ENCODE measurements at places on chromosomes 3 and 15.
A peak's percentile ranks its signal among the peaks of the same experiment; 100 is the strongest.

GRCh38 chr3:71016178-71016845 lies 567.2 kb downstream of the FOXP1 start:
- DNase-seq = no peak

- peak; percentile 54 for DNase-seq
Observed at GRCh38 chr3:138118612-138119422, 3.4 kb upstream of the DZIP1L start.

GRCh38 chr3:155870945-155871745 lies 695 bp downstream of the GMPS start:
- no peak for DNase-seq

GRCh38 chr15:101437209-101437608 lies 52.3 kb downstream of the PCSK6 start:
- DNase-seq = no peak

- DNase-seq = no peak
Observed at GRCh38 chr15:65829130-65829764, 37.2 kb upstream of the DENND4A start.

- DNase-seq = peak; percentile 42
Observed at GRCh38 chr3:7307410-7307809, 446.5 kb downstream of the GRM7 start.

DNA sequence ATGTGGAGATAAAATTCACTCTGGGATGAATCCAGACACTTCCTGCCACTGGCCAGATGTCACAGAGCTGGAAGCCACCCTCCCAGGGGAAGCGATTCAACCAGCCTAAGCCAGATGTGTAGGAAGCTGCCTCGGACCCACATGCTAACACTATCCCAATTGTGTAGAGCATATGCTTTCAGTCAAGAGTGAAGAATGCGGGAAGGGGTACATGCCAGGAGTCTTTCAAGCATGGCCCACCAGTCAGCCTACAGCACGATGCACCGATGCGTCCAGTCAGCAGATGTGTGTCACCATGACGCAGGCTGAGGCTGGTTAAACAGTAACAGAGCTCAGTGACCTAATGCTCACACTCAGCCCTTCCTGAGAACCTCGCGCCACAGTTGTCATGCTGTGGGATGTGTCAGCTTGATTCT lies 38.8 kb upstream of the BNC1 start:
- DNase-seq = no peak

DNA sequence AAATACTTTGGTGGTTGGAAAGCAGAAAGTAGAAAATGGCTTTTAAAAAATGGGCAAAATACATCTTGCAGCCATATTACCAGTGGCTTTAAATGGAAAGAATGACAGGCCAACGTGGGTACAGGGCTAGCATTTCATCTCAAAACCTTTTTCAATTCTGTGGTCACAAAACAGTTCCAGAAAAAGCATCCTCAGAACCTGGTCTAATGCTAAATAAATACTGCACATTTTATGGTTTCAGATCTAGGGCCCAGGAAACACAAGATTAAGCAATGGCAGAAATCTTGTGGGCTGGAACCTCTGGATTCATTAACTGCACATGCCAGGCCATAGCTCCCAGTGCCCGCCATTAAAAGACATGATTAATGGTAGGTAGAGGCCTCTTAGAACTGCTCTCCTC lies 470.2 kb upstream of the RASGRP1 start:
- no peak for DNase-seq

GRCh38 chr3:27717200-27717852 lies 4.8 kb downstream of the EOMES start:
- no peak for DNase-seq

- DNase-seq = no peak
Observed at GRCh38 chr3:23875113-23875725, 41.6 kb downstream of the NKIRAS1 start.

DNA sequence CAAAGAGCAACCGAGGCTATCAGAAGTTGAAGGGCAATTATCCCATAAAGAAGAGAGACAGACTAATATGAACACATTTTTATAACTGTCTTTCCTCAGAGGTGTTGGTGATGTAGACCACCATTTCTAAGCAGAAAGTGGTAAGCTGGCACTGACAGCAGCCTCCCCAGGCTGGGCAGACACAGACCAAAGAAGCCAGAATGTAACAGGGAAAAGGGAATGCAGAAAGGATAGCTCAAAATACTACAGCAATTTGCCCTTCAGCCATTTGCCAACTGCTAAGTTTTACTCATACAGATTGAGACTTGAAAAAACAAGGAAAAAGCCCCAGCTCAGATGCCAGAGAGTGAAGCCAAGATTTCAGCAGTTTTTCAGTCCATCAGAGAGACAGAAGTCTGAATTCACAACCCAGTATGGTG lies 73.5 kb upstream of the ABI3BP start:
- no peak for DNase-seq

DNA sequence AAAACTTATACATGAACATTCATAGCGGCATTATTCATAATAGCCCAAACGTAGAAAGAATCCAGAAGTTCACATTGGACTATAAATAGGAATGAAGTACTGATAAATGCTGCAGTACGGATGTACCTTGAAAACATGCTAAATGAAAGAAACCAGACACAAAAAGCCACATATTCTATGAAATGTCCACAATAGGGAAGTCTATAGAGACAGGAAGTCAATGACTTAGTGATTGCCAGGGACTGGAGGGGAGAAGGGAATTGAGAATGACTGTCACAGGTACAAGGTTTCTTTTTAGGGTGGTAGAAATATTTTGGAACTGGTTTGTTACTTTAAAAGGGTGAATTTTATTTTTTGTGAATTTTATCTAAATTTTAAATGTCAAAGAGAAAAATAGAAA lies 71.4 kb upstream of the SKOR1 start:
- no peak for DNase-seq

DNA sequence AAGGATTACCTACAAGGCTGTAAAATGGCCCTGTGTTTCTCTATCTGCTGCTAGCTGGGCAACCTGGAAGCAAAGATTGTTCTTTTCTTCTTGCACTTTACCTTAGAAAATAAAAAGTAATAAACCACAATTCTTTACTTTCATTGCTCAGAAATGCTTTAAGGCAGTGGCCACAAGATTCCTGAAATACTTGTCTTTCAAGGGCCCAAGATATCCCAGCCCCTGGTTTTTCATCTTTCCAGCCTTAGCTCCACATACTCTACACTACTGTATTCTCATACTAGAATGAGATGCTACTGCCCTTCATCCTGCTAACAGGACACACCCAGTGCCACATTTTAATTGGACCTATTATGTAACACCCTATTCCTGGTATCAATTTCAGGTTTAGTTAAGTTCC lies 78.9 kb downstream of the GTF2E1 start:
- no peak for DNase-seq

DNA sequence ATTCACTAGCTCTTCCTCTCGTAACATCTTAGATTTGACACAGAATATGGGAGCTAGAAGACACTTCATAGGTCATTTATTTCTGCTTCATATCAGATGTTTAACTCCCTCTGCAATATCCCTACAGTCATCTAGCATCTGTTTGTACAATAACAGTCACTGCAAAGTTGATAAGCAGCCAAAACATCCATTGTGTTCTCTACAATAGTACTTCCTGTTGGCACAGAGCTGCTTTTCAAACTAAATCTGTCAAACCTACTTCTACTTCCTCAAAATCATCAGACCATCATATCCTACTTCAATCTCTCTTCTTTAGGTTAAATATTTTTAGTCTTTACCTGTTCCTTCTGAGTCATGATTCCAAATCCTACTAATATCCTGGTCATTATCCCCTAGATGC lies 233.2 kb downstream of the FGF12 start:
- DNase-seq = peak; percentile 89

- DNase-seq = no peak
Observed at GRCh38 chr15:47787875-47788274, 70.6 kb downstream of the SEMA6D start.

DNA sequence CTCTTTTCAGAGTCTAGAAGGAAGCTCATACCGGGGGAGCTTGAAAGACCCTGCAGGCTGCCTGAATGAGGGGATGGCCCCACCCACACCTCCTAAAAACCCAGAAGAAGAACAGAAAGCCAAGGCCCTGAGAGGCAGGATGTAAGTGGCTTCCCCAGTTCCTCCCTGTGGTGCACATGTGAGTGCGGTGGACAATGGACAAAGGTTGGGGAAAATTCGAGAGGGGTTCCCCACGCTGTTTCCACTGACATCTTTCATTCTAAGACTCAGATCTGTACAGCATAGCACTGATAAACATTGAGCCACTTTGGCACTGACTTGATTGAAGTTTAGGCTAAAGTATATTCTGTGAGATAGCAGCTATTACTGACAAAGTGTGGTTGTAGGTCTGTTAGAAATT lies 79.5 kb upstream of the UMPS start:
- DNase-seq = no peak

DNA sequence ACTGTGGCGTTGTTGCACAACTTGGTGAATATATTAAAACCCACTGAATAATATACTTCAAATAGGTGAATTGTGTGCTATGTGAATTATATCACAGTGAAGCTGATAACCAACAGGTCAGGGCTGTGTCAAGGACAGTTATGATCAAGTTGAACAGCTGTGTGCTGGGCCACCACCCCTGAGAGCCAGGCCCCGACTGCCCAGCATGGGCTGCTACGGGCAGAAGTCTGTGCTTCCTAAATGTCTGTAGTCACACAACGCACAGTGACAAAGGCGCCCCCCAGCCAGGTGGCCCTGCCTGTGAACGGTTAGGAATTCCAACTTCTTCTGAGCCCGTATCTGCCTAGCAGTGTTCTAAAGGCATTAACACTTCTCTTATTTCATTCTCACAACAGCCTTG lies 32.8 kb downstream of the TKT start:
- no peak for DNase-seq

DNA sequence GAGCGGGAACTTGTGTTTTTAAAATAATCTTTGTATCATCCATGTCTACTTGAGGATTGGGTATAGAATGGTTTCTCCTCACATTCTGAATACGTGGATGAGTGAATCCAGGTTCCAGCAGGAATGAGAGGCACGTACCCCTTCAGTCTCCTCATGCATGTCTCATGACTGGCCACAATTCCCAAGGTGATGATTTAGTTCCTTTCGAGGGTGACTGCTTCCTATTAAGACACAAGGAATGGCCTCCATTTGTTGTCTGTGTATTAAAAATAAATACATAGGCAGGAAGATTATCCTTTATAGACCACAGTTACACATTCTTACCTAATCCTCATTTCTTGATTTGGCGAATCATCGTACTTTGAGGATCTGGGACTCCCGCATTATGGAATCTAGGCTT lies 217.0 kb upstream of the LRIG1 start:
- DNase-seq = no peak

DNA sequence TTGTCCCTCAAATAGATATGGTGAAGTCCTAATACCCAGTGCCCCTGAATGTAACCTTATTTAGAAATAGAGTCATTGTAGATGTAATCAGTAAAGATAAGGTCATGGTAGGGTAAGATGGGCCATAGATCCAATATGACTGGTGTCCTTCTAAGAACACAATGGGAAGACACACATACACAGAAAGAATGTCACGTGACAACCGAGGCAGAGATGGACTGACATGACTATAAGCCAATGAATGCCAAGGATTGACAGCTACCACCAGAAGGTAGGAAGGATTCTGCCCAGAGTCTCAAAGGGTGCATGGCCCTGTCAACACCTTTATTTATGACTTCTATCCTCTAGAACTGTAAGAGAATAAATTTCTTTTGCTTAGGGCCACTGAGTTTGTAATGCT lies 231.2 kb downstream of the IL5RA start:
- DNase-seq = no peak

DNA sequence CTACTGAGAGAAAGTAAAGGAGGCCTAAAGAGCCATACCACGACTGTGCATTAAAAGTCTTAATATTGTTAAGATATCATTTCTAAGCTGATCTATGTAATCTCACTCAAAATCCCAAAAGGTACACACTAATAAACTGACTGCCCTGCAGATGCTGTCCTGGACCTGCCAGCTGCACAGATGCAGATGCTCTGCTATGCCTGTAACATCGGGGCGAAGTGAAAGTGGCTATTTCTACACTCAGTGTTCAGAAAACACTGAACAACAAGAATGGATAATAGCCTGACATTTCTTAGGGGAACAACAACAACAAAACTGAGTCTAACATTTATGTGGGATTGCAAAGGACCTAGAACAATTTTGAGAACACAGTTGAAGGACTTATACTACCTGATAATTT lies 31.9 kb downstream of the RAD18 start:
- no peak for DNase-seq

DNA sequence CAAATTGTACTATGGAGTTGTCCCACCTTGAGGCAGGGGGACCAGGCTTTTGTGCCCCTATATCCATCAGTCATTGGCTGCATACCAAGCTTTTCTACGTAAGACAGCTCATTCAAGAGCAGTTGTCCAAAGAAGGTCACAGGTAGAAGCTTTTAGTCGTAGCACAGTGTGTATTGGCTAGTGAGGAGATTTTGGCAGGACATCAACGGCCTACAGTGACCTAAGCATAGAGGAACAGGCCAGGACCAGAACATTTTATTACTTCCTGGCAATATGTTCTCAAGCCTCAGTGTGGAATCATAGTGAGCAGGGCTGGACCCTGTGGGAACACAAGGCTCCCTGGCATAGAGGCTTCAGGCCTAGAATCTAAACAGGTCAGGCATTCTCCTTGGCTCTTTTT lies 105.4 kb upstream of the ANKRD28 start:
- DNase-seq = no peak

DNA sequence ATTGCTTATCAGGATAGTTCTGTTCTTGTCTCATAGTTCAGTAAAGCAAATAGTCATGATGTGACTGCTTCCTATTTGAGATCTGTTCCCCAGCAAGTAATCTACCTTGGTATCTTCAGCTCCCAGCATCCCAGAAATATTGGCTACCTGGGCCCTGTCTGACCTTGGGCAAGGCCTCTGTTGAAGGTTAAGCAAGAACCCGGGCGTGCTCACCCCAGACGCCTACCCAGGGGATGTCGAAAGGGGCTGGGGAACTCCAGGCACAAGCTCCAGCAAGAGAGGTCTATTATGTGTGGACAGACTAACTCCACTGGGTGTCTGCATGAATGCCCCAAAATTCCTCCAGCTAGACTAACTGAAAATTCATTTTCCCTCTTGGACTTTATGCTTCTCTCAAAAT lies 37.3 kb upstream of the IGF1R start:
- no peak for DNase-seq

DNA sequence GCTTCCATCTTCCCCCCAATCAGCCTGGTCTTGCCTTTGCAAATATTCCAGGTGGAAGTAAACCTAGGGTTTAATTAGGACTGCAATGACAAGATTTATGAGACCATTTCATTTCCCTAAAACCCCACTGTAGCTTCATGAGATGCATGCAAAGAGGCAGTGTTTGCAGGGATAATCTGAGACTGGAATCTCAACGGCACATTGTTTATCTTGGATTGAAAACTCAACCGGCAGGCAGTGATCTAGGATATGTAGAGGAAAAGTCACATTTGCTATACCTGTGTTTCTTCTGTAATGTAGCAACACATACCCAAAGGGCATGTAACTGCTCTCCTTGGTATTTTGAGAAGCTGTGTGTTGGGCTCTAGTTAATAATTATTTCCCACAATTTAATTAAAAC lies 18.7 kb upstream of the CLSTN2 start:
- DNase-seq = no peak

GRCh38 chr15:93476491-93477177 lies 387.6 kb upstream of the RGMA start:
- DNase-seq = no peak
